ENCODE measurements at places on chromosomes 4 and X.

GRCh38 chr4:73948990-73949706, 32.7 kb downstream of the PF4 start:
- DNase-seq, result no peak

DNA sequence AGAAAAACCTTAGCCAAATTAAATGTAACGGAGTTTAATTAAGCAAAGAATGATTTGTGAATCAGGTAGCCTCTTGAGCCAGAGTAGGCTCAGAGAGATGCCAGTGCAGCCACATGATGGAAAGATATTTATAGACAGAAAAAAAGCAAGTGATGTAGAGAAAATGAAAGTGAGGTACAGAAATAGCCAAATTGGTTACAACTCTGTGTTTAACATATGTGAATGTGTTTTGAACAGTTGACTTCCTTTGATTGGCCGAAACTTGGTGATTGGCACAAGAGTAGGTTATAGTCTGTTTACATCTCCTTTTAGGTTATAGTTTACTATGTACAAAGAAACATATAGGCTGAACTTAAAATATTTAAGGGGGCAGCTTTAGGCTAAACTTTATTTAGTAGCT, 459.9 kb upstream of the BOD1L1 start:
- DNase-seq, result no peak

DNA sequence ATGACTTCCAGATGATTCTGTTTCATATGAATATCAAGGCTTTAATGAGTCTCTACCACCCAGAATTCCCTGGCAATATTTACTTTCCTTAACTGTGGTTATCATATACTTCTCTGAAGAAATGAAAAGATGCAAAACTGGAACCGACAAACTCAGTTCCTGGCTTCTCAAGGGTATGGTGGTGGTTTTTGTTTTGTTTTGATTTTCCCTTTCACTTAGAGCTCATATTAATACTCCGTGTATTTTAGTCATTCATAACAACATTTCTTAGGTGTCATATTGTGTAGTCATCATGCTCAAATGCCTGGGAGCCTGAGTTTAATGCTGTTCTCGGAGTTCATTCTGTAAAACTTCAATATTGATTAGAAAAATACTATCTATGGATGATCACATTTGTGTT, 665 bp downstream of the TRPC5OS start:
- DNase-seq, result no peak

DNA sequence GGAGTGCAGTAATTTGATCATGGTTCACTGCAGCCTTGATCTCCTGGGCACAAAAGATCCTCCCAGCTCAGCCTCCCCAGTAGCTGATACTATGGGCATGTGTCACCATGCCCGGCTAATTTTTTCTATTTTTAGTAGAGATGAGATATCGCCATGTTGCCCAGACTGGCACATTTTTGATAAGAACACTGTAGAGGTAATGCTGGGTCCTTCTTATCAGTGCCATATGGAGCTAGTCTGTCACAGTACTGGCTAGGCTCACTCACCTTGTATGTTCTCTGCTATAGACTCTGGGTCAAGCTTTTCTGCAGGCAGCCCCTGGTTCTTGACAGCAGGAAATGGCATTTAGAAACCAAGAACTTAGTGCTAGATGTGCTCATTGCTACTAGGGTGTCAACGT, 53.9 kb downstream of the BCOR start:
- DNase-seq, result no peak

DNA sequence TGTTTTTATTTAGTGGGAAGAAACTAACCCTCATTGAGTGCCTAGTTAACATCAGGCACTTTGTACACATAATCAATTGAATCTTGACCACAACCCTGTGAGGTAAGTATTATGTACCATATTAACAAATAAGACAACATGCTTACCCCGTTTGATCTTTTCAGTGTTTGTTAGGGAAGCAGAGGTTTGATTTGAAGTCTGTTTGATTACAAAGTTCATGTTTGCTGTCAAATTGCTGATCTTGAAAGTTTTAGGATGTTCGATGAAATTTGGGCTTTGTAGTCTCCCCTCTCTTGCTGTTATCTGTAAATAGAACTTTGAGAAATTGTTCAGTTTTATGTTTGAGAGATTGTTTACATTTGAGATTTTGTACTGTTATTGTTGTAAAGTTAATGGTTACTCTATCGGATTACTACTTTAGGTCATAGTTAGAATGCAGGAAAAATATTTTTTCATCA, 13.4 kb upstream of the ADH4 start:
- DNase-seq, result no peak

- DNase-seq, result peak; percentile 42
Observed at GRCh38 chr4:98484031-98484430, 174.4 kb downstream of the TSPAN5 start.

GRCh38 chr4:153560908-153561307, 94.7 kb downstream of the TMEM131L start:
- DNase-seq, result no peak

GRCh38 chrX:47564438-47565085, 3.6 kb downstream of the ARAF start:
- no peak for DNase-seq

- no peak for DNase-seq
Observed at GRCh38 chrX:122567911-122568310, 616.2 kb upstream of the GRIA3 start.

DNA sequence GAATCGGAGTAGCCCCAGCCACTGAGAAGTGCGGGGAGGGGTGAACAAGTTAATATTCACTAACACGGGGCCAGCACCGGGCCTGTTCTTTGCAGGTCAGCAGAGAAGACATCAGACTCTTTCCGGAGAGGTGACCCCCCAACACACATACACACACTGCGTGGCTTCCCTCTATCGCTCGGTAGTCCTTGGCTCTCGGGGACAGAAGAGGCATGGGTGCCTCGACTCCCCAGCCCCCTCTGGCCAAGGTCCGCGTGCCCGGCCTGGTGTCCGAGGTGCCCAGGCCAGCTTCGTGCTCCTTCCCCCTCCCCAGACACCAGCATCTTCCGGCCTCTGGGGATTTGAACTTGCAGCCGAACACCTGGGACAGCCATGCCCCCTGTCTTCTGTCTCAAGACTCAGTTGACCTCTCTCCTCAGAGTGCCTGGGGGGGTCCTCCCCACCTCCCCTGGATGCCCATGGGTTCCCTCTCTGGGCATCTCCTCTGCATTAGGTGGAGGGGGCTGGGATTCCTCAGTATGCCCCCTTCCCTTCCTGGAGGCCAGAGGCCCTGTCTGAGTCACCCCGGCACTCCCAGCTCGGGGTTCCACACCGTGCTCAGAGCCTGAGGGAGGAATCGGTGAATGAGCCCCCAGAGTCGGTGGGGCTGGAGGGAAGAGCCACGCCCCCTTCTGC, 104.5 kb downstream of the SORCS2 start:
- DNase-seq, result no peak

DNA sequence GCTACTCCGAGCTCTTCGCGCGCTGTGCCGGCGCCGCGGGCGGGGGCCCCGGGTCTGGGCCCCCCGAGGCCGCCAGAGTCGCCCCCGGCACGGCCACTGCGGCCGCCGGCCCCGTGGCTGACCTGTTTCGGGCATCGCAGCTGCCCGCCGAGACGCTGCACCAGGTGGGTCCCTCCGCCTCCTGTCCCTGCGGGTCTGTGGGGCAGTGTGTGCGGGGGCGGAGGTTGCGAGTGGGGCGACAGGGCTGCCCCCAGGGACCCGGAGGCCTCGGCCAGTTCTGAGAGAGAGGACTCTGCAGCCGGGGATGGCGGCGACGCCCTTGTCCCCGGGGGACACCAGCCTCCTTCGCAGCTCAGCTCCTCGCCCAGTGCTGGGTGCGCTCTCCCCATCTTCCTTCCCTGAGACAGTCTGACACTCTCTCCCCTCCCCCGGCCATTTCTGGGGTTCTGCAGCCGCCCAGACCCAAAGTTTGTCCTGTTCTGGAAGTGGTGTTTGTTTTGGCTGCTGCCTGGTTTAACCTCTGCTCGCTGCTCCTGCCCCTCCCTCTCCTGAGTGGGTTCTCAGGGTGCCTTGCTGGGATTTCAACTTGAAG, 609 bp downstream of the REPS2 start:
- peak; percentile 5 for DNase-seq

DNA sequence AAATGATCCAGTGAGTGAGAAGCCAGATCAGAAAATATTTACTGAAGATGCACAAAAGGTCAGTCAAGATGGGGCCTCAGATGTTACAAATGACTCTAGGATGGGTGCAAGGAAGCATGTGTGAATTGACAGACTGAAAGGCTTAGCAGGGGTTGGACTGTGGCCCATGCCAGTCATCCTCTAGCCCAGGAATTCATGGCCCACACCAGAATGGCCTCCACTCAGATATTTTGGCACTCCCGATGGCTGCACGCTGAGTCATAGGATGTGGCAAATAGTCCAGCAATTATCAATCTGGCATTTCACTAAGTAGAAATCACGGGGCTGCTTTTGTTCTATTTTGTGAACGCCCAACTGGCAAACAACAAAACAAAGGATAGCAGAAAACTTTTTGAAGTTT, 406.5 kb downstream of the IQCM start:
- peak; percentile 95 for DNase-seq

- no peak for DNase-seq
Observed at GRCh38 chrX:15274946-15275345, 5.1 kb upstream of the ASB9 start.

DNA sequence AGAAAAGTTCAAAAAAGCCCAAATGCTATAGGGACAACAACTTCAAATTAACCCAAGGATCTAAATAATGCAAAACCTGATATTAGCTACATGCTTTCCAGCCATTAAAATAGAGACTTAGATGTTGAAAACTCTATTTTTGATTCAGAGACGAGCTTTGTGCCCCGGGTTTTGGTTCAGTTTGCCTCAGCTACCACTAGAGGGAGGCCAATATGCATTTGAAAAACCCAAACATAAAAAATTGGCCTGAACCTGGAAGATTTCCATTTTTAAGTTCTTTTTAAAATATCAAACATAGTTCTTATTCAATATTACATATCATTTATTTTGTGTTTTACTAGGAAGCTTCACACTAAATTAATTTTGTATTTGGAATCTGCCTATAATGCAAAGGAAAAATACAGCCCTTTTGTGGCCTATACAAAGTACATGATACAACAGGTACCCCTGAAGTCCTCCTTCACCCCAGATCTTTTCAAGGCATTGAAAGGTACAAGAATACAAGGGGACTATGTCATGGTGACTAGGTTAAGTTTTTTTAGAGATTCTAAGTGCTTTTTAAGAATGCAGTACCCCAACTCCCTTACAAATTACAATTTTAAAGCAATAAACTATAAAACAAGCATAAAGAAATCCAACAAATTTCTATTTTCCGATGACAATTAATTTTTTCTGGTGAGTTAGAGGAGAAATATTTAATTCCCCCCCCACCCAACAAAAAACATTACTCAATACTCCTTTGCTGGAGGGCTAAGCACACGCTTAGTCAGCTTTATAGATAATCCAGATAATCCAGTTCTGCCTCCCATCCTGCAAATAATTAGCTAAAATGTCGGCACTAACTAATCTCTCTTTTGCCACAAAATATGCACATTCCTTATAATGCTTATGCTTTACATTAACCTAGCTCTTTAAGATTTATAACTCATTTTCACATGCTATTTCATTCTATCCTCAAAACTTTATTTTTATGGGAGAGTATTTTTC, 97.7 kb upstream of the PTPN13 start:
- peak; percentile 61 for DNase-seq

DNA sequence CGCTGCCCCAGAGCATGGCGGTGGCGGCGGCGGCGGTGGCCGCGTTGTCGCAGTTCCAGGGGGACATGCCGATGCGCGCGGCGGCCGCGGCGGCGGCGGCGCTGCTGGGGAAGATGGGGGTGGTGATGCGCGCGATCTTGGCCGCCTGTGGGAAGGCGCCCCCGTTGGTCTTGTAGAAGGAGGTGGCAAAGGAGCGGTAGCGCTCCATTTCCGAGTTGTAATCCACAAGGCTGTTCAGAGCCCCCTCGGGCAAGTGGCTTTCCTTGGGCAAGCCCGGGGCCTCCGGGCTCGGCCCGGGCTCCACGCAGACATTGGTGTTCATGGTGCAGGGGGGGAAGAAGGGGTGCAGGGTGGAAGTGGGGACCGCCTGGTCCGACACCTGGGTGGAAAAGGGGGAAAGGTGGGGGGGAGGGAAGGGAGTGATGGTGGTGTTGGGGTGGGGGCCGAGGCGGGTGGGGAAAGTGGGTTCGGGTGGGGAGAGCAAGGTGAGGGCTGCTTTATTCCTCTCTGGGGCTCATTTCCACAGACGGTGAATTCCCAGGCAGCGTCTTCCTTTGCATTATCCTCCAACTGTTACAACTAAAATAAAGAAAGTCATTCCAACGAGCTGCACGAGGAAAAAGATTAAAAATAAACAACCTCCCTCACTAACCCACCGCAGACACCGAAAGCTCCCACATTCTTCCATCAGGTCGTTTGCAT, 3.1 kb downstream of the CXXC4 start:
- DNase-seq, result peak; percentile 71

DNA sequence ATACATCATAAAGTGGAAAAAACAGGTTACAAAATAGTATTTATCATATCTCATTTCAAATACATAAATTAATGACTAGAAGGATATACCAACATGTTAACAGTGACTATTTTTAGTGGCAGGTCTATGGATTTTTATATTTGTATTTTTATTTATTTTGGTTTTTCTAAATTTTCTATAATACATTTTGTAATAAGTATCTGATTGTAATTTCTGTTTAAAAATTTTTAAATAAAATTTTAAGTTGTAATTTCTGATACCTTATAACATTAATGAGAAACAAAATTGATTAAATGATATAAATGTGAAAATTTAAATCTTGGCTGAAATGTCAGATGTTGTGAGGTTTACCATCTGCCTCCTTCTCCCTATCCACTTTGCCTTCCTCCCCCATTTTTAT, 2.5 kb downstream of the NONO start:
- DNase-seq, result no peak

GRCh38 chr4:16480011-16480410, 253.7 kb upstream of the TAPT1 start:
- peak; percentile 22 for DNase-seq

DNA sequence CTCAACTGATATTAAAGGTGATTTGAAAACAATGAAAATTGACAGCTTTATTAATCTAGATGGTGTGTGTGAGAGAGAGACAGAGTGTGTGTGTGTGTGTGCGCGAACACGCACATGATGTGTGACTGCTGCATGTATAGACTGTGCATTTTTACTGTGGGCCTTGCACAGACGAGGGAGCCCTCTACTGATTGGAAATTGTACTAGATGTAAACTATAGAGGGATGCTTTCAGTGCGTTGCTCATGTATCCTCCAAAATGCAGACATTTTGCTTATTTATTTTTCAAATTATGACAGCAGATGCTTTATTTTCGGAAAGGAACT, 168.4 kb upstream of the GK2 start:
- peak; percentile 42 for DNase-seq

- peak; percentile 79 for DNase-seq
Observed at GRCh38 chr4:150078579-150079080, 385 bp downstream of the DCLK2 start.

DNA sequence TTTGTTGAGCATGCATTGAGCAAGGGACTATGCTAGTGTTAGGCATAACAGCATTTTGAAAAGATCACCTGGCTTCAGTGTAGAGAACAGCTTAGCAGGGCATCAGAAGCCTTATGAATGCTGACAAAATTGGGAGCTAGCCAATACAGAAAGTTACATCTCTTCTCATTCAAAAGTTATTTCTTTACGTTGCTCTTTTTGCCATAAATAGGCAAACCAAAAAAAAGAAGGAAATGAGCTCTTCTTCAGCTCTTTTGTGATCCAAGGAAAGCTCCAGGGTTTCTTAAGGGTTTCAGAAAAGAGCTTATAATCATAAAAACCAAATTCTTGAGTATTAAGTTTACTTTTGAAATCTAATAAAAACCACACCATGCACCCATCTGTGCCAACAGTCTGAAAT, 35.2 kb upstream of the LNX1 start:
- no peak for DNase-seq

All from astrocyte of the hippocampus (primary cell).